ENCODE measurements at places on chromosomes 4 and X. TPM values are rescaled to one million over a fixed set of nuclear protein-coding genes. Genes with fewer than 3 reads are reported as not detected.

DNA sequence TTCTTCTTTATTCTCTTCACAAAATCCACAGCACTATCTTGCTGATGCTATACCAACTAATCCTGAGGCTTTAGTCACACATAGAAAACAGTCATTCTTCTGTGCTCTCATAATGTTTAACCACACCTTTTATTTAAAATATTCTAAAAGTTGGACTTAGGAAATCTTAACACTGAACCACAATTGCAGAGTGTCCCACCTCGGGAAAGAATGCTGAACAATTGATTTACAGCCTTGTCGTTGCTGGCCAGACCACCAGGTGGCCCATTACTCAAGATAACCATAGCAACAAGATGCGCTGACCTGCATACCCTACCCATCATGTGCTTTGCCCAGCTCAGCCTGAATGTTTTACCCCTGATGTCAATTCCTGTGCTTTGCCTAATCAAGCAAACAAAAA is 100.8 kb downstream of the ARSJ start:
- DNase-seq: no peak

DNA sequence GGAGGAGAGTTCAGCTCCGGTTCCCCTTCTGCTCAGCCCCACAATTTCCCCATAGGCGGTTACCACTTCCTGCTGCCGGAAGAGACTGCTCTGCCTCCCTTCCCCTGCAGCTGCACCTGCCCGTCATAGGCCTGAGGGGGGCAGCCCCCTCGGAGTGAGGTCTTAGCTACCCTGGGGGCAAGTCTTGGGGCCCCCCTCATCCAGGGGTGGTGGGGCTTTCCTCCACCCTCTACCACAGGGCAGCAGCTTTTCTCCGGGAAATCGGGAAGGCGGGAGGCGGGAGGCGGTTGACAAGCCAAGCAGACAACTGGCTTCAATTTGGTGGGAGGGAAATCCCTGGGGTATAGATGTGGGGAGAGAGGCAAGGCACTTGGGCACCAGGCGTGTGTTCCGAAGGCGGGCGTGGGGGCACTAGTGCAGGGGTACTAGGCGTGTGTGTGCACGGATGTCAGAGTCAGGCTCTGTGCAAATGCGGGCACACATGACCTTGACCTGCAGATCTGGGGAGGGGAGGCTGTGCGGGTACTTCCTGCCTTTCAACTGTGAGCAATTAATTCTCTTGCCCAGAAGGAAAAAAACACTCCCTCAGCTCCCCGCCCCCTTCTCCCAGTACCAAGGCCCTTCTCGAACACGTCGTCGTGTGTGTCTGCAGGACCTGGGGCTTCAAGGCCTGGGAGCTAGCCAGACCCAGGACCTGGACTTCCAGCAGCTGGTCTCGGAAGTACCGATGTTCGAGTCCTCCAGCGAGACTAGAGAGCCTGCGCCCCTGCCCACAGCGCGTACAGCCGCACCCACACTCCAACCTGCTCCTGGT is 1.0 kb upstream of the ARHGAP4 start:
- DNase-seq: peak; percentile 92

DNA sequence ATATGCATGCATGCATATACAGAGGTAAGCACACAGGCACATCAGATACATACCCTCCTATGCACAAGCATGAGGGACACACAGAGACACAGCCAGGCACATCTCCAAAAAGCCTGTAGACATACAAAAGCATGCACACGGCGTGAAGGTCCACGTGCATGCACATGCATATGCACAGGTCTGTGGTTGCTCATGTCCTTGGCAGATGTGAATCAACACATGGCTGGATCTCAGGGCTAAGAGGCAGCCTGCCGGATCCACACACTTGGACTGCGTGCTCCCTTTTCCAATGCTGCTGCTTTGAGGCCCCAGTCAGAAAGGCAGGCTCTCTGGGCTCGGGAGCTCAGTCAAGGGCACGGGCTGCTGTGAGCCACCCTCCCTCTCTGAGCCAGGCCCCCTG is 3.6 kb downstream of the STARD8 start:
- no peak for DNase-seq

GRCh38 chr4:123304151-123304964 is 92.2 kb upstream of the SPRY1 start:
- DNase-seq: peak; percentile 11

DNA sequence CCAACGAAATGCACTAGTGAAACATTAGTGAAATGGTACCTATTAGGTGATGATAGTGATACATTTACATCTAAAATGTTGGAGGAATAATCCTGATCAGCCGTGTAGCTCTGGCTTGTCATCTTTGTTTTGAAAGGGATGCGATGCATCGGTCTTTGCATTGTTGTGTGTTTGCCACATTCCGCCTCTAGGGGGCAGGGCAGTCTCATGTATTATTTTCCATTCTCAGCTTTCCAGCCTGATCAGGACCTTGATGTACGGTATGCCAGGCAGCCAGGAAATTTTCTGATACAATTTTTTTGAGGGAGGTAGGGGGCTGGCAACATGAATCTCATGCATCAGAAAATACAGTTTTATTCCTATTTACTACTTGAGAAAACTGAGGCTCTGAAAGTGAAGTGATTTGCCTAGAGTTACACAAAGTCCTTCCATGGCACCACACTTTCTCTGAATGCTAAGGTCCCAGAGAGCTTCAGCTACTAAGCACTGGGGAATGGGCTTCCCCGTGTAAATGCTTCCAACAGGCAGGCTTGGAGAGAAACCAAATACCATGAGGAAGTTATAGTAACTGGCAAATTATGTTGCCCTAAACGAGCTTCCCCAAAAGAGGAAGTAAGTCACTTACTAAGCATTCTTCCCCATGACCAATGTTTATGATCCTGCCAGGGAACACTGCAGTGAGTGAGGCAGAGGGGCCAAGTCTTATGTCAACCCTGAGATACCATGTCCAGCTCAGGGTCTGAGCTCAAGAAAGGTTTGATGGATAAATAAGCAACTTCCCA is 31.8 kb upstream of the IQSEC2 start:
- peak; percentile 60 for DNase-seq

- DNase-seq: no peak
Measured at GRCh38 chr4:76677571-76678326, 220.2 kb downstream of the SOWAHB start.

GRCh38 chr4:48103483-48104139 is 30.4 kb downstream of the TXK start:
- DNase-seq: no peak

DNA sequence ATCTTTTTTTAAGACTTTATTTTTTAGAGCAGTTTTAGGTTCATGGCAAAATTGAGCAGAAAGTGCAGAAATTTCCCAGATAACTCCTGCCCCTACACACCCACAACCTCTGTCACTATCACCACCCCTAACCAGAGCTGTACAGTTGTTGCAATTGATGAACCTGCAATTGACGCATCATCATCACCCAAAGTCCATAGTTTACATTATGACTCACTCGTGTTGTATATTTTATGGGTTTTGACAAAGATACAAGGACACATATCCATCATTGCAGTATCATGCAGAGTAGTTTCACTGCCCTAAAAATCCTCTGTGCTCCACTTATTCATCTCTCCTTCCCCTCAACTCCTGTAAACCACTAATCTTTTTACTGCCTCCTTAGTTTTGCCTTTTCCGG is 34.5 kb upstream of the WAS start:
- no peak for DNase-seq

GRCh38 chr4:183348706-183349659 is 26.8 kb upstream of the CLDN24 start:
- DNase-seq: no peak

DNA sequence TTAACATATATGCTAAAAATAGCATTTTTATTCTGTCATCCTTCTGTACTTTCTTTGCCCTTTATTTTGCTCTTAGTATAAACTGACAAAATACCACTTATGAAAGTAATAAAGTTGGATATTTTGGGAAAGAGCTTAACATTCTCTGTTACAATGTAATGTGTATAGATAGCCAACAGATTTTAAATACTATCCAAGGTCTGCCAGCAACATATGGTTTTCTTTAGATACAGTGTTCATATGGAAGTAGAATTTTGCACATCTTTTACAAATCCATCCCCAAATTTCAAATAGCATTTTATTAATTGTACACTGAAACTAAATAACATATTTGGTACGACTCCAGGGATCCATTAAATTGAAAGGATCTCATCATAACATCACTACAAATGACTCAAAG is 268.6 kb upstream of the PCDH18 start:
- DNase-seq: no peak

DNA sequence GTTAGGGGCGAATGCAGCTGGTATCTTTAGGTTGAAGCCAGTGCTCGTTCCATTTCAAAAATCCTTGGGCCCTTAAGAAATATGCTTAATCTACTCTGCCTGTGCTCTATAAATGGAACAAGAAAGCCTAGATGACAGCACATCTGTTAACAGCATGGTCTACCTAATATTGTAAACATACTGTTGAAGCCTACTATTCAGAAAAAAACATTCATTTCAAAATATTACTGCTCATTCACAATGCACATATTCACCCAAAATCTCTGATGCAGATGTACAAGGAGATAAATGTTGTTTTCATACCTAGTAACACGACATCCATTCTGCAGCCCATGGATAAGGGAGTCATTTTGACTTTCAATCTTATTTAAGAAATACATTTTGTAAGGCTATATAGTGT is 106.6 kb downstream of the TBC1D19 start:
- DNase-seq: no peak

- DNase-seq: no peak
Measured at GRCh38 chr4:185062606-185063005, 44.3 kb downstream of the HELT start.

DNA sequence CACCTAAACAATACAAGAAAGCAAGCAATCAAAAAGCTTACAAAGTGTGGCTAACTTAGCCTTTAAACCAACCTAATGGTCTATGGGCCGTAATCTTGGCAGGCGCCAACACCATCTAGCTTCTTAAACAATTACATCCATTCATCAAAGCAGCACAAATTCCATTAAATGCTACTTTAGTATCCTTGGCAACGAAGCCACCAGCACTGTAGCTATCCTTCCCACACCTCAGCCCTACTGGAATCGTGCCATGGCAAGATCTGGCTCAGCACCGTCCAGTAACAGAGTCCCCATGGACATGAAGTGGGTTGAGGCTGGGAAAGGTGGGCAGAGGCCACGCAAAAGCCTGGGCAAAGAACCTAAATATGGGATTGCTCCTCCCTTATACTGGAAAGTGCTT is 91.6 kb upstream of the MAP3K15 start:
- DNase-seq: no peak

GRCh38 chrX:71556036-71556435 is 22.2 kb upstream of the GCNA start:
- no peak for DNase-seq

- no peak for DNase-seq
Measured at GRCh38 chr4:48939785-48940184, 33.2 kb upstream of the OCIAD2 start.

DNA sequence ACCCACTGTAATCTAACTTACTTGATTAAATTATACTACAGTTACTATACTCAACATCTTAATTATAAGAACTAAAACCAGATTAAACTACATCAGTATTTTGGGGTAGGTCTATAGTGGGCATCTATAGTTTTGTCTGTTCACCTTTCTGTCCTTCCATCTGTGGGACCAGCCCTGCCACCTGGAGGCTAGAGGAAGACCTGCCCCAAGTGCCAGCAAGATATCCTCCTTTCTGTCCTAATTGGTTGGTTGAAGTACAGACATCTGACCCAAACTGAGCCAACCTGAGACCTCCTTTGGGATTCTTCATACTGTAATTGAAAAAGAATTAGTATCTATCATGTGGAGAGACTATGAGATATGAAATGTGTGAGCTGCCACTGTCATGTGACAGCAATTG is 172.2 kb upstream of the TLL1 start:
- DNase-seq: no peak

- no peak for DNase-seq
Measured at GRCh38 chrX:22383988-22384387, 111.3 kb downstream of the CBLL2 start.

- DNase-seq: no peak
Measured at GRCh38 chrX:17994429-17994828, 133.3 kb upstream of the RAI2 start.

DNA sequence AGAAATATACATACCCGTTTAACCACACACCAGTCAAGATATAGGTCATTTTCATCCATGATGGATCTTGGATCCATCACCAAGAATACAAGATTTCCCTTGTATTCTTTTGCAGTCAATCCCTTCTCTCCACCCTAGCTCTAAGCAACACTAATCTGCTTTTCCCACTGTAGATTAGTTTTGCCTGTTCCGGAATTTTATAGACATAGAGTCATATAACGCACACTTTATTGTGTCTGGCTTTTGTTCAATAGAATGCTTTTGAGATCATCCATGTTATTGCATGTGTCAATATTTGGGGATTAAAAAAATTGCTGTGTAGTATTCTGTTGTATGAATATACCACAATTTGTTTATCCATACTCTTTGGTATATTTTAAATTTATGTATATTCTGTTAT is 235.6 kb upstream of the BCOR start:
- DNase-seq: no peak

- no peak for DNase-seq
Measured at GRCh38 chr4:21009956-21010355, 309.7 kb downstream of the PACRGL start.

DNA sequence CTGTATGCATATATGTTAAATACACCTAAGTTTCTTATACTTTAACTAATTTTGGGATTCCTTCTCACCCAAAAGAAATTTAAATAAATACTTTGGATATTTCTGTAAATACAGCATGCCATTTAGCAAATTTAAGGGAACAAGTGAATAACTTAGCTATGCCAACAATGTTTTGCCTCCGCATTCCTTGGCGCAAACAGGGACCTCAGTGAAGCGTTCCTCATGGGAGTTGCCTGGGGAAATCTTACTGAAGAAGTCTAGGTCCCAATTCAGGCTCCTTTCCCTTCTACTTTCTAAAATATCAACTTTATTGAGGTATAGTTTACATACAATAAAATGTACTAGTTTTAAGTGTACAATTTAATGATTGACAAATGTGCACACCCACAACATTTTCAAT is 25.0 kb downstream of the COL4A5 start:
- no peak for DNase-seq

- DNase-seq: no peak
Measured at GRCh38 chr4:149279776-149280175, 535.9 kb downstream of the IQCM start.

GRCh38 chr4:8493484-8493883 is 52.9 kb downstream of the TRMT44 start:
- no peak for DNase-seq

BTK gene
- total RNA-seq: 235 TPM

TCEAL2 gene
- total RNA-seq: not detected

GIMD1 gene
- not detected for total RNA-seq

CT45A3 gene
- total RNA-seq: not detected

TLR10 gene
- total RNA-seq: 51.5 TPM

TMPRSS11D gene
- not detected for total RNA-seq

C4orf36 gene
- not detected for total RNA-seq

FHIP1A gene
- total RNA-seq: 0.76 TPM

TAF7L gene
- not detected for total RNA-seq

PNCK gene
- total RNA-seq: not detected

HELT gene
- not detected for total RNA-seq

MAGEA11 gene
- total RNA-seq: not detected

MAP3K15 gene
- not detected for total RNA-seq

IL2RG gene
- total RNA-seq: 276 TPM

TEX13C gene
- not detected for total RNA-seq

HTRA3 gene
- total RNA-seq: not detected

AREG gene
- total RNA-seq: 4.6 TPM

MTM1 gene
- total RNA-seq: 24.2 TPM

MAGEA6 gene
- not detected for total RNA-seq

GAGE12J gene
- not detected for total RNA-seq

CENPVL3 gene
- total RNA-seq: not detected

OPHN1 gene
- 0.15 TPM for total RNA-seq

POU4F2 gene
- not detected for total RNA-seq

STATH gene
- total RNA-seq: not detected

Measured in B cell (primary cell).